ENCODE measurements at places on chromosomes 13 and 19. TPM values are rescaled to one million over a fixed set of nuclear protein-coding genes. Genes with fewer than 3 reads are reported as not detected.

DNA sequence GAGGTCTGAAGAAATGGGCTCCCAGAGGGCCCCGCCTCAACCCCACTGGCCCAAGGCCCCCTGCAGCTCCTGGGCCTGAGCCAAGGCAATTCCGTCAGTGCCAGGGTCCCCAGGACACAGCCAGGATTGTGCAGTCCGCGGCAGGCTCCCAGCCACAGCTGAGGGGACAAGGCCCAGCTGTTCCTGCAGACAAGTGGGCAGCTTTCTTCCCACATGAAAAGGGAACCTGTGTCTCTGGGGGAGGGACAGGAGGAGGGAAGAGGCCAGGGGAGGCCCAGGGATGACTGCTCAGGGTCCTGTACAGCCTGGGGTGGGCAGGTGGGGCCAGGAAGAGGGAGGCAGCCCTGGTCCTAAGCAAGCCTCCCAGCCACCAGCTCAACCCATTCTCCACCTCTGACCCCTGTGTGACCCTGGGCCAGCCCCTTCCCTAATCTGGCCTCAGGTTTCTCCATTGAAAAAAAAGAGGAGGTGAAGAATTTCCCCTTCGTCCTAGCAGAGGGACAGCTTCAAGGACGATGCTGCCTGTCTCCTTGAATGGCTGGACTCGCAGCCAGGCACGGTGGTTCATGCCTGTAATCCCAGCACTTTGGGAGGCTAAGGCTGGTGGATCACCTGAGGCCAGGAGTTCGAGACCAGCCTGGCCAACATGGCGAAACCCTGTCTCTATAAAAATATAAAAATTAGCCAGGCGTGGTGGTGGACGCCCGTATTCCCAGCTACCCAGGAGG is 20.5 kb upstream of the VSTM2B start:
- DNase-seq, result peak; percentile 54

DNA sequence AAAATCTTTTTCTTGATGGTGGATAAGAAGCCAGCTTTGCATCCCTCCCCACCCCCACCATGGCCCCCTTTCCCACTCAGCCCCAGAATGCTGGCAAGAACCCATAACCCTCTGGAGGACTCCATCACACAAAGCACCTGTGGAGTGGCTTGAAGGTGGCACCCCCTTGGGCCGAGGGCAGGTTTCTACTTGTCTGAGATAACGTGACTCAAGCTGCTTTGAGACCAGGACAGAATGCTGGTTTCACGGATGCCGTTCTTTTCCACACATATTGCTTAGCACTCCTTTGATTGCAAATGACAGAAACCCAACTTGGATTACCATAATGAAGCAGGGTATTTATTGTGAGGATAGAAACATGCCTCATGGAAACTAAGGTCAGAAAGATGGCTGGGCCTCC is 82.2 kb downstream of the LACC1 start:
- DNase-seq, result no peak

DNA sequence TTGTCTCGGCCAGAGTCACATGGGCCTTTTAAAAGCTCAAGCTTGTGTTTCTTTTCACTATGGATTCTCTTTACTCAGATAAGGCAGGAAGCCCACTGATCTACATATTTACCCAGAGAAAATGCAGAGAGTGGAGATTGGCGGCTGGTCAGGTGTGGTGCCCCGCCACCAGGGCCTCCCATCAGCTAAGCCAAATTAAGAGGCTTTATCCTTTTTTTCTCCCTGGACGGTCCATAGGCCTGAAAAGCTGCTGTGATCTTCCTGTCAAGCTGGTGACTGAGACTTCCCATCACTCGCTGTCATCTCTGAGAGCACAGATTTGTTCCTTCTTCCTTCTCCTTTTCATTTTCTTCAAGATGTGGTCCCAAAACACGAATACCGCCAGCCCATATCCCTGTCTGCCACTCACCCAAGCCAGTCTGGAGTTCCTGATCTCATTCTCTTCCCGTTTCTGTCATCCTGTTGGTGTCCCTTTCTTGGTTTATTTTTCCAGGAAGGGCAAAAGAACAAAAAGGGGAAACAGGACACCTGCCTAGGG is 1.9 kb downstream of the SAFB start:
- DNase-seq, result no peak

GRCh38 chr13:27018344-27018861 is 153.2 kb downstream of the USP12 start:
- DNase-seq, result no peak

DNA sequence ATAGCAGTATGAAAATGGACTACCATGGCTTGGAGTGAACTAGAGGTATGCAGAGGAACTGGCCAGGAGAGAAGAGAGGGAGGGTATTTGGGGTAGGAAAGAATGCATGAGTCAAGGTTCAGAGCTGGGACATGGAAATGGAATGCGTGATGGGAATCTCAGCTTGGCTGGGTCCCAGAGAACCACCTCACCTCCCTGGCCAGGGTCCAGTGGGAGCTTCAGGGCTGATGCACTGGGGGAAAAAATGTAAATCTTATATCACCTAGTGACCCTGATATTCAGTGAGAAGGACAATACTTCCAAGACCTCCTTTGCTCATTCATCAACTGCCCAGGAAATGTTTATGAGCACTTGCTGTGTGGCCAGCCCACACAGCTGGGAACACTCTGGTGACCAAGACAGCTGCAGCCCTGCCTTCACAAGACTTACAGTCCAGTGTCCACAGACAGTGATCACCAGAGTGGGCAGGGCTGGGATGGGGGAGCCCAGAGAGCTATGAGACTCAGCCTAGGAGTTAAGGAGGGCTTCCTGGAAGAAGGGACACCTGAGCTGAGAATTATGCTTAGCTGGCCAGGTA is 12.8 kb downstream of the IGSF23 start:
- no peak for DNase-seq

- DNase-seq, result peak; percentile 45
These were observed 61.1 kb upstream of the HMGB1 start for GRCh38 chr13:30526612-30527495.

Gene MATK
- 15.1 TPM for total RNA-seq

DNA sequence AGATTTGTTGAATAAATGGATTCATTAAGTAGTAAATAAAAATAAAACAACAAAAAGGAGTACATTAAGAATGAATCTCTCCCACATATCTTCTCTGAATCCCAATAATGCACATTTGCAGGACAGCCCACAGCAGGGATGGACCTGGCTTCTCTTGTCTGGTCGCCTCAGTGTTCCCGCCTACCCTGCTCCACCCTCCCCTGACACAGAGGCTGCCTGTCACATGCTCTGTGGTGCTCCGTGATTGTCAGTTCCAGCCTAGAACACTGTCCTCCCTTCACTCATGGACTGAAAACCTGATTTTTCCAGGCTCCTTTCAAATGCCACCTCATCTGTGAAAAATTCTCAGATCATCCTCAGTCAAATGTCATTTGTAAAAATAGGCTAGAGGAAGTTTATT is 94.5 kb upstream of the GPR12 start:
- no peak for DNase-seq

GRCh38 chr19:10306327-10306726 is 3.3 kb downstream of the ZGLP1 start:
- DNase-seq, result no peak

DNA sequence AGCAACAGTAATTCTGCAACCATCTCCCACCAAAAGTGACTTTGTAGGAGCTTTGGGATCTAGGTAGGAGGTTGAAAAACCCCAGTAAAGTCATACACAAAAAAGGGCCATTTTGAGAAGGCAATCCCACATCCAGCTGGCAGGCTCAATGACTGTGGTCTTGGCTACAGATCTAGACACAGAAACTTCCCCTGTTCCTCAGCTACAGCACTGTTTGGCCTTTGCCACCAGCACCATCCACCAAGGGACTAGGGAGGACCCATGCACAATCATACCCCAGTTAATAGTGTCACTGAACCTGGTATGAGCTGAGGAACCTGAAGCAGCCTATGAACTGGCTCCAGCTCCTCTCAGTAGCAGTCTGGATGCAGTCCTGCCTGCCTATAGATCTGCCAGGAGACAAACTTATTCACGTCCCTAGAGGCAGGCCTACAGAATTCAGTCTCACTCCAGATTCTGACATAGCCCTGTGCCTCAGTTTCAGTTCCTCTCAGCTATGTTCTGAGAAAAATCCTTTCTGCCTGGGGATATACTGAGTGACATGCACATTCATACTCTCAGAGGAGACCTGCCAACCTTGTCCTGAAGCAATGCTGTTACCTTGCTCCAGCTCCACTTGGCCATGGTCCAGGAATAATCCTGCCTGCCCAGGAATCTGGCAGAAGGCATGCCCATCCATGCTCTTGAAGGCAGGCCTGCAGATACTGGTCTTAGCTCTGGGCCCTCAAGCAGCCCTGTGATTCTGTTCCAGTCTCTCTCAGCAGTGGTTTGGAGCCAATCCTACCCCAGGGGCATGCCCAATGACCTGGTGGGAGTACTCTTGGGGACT is 2048.3 kb upstream of the PCDH20 start:
- no peak for DNase-seq

Gene CYP2A6
- 3.1 TPM for total RNA-seq

- no peak for DNase-seq
These were observed 1.1 kb downstream of the CDKN2D start for GRCh38 chr19:10567656-10568055.

GRCh38 chr13:85685436-85685835 is 113.8 kb downstream of the SLITRK6 start:
- no peak for DNase-seq

Gene AMER2
- total RNA-seq, result not detected

Gene TYROBP
- 203 TPM for total RNA-seq

- no peak for DNase-seq
These were observed 5.9 kb upstream of the SLC7A10 start for GRCh38 chr19:33231511-33231910.

DNA sequence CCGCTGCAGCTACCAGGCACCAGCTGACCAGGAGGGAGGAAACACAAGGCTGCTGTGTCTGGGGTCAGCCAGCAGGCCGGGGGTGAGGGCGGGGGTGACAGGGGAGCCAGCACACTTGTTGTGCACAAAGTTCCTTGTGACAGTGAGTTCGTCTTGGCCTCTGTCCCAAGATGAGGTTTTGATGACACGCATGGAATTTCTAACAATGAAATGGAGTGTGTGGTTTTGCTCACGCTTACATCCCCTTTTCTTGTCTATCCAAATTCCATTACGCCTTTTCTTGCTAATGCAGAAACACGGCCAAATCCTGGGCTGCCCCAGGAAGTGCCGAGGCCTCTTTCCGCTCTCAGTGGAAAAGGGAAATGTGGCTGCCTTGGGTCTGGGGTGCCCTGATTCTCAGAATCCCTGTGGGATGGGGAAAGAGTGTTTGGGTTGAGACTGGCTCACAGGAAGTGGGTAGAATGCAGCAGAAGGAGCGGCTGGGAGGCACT is 73.8 kb downstream of the GADD45B start:
- DNase-seq, result peak; percentile 90

Gene ZNF780A
- 12.6 TPM for total RNA-seq

All from upper lobe of left lung (tissue), 6 donors.